Hematopoietic multipotent progenitor cell (in vitro differentiated cells): ENCODE measurements at places on chromosomes 4 and X. TPM values are rescaled to one million over a fixed set of nuclear protein-coding genes. Genes with fewer than 3 reads are reported as not detected.

ZCCHC18 gene
- total RNA-seq = 3.8 TPM

SSX2 gene
- total RNA-seq = not detected

NDUFA1 gene
- 11.6 TPM for total RNA-seq

NHS gene
- under 0.01 TPM for total RNA-seq

ARMCX4 gene
- 2.2 TPM for total RNA-seq

GPR119 gene
- total RNA-seq = not detected

SPIN2A gene
- 0.27 TPM for total RNA-seq
